Stimulated activated CD8-positive, alpha-beta memory T cell treated with anti-CD3 and anti-CD28 coated beads, Interleukin-2, amount 100 ng/mL, for 1 hour (primary cell): ENCODE measurements at places on chromosomes 5 and 9.

- DNase-seq, result no peak
Measured at GRCh38 chr5:15020736-15021135, 149.2 kb upstream of the ANKH start.

DNA sequence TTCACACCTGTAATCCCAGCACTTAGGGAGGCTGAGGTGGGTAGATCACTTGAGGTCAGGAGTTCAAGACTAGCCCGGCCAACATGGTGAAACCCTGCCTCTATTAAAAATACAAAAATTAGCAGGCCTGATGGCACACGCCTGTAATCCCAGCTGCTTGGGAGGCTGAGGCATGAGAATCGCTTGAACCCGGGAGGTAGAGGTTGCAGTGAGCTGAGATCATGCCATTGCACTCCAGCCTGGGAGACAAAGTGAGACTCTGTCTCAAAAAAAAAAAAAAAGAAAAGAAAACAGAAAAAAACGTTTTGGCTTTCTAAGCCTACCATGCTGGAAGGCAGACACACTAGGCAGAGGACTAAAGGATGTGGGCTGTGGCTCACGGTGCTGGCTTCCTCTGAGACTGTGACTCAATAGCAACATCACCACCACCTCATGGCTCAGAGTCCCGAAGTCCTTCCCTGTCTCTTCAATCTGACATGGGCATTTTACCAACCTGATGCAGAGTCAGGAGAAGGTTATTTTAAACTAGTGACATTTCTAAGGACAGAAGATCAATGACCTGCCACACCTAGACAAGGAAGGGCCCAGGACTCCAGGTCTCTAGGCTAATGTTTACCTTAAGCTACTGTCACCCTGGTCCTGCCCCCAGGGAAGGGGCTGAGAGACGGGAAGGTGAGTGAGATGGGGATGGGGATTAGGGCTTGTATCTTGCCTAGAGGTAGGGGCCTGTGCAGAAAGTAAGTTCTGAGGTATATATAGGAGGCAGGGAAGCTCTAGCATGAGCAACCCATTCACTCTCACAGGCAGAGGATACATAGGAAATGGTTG, 3.7 kb downstream of the ECSCR start:
- peak; percentile 53 for DNase-seq

- no peak for DNase-seq
Measured at GRCh38 chr9:115207003-115207836, 89.3 kb upstream of the TNC start.

DNA sequence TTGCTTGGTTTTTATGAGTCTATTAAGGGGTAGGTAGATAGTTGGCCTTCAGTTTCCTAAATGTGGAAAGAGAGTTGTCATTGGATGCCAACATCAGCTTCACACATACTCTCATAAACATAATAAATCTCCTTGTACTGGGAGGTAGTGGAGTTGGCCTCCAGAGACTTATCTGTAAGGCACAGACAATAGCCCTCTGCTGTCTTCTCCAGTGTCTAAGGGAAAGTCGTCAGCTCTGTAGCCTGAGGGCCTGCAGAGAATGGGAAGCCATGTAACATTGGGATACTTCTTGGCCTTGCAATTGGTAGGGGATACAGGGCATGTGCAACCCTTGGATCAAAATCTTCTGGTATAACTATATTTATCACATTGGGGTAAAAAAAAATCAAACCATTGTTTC, 331.9 kb upstream of the KLF9 start:
- DNase-seq, result no peak

GRCh38 chr5:139636207-139636792, 11.8 kb upstream of the CXXC5 start:
- DNase-seq, result no peak

DNA sequence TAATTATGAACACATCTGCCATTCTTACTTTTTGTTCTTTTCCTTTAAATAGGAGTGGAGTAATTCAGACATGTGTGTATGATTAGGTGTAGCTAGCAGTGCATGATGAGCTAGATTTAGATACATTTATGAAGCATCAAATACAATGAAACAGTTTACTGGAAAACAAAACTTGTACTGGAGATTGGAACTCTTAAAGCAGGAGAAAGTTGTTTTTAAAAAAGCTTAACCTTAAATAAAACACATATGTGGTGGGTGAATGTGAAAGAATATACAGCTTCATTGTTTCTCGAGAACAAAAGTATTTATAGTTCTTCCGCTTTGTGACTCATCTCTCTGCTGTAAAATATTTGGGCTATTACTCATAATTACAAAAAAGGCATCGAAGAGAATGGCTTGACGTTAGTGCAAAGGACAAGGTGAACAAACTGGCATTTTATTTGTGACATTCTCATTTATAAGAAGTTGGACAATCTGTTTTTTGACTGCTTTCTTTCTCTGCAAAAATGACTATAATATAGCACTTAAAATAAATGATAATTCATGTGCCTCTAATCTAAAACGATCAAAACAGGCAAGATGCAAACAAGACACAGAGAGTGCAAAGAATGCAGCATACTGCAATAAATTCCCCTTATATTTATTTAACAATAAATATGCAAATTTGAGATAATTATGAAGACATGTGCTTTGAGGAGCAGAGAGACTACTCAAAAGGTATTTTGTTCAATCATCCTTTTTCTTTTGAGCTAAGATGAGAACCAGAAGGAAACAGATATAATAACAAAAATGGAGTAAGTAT, 478.8 kb downstream of the CETN3 start:
- no peak for DNase-seq

DNA sequence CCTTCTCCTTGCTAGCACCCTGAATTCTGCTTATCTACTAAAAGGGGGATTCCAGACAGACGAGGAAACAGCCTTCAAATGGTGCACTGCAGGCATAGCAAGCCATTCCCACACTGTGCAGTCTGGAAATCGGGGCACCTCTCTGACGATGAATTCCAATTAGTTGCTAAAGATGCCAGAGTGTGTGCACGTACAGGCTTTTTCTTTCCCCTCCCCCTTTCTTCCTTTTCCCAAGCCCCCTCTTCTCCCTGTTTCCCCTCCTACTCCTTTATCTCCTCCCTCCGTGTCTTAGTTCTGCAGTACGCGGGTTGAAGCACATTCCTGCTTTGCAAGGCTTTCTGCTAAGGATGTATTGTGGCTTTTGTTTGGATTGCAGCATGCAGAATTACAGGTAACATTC, at the start of gene GPR21:
GPR21 (plus strand) TSS at position 316 of the 400 bp plus-strand sequence. CDS start 900 bp downstream, outside the sequence.
- DNase-seq, result no peak

DNA sequence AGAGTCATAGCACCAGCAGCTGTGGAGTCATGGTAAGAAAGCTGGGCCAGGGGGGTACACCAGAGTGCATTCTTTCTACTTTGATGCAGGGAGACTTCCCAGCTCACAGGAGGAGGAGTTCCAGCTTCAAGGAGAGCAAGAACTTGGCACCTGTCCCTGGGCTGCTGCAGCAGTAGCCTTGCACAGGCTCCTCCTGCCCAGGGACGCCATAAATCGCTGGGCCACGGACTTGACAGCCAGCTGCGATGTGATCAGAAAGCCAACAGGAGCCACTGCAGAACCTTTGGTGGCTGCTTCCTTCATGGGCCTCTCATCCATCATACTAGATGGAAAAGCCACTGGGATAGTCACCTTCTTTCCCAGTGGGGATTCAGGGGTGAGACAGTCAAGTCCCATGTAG, 234.7 kb downstream of the NMUR2 start:
- no peak for DNase-seq

DNA sequence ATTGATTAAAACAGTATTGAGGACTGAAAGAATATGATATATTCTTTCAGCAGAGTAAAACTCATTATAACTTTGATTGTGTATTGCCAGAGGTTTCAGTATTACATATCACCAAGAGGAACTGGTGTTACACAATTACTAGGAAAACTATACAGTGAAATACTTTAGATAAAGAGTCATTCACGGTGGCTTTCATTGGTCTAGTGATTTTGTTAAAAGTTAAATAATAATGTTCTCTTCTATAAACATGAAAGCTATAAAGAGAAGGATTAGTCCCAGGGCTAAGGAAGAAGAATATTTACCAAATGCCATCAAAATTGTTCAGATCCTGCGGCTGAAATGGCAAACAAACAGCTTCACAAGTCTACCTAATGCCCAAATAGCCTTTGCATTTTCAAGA, 306.2 kb downstream of the SEMA5A start:
- DNase-seq, result no peak

DNA sequence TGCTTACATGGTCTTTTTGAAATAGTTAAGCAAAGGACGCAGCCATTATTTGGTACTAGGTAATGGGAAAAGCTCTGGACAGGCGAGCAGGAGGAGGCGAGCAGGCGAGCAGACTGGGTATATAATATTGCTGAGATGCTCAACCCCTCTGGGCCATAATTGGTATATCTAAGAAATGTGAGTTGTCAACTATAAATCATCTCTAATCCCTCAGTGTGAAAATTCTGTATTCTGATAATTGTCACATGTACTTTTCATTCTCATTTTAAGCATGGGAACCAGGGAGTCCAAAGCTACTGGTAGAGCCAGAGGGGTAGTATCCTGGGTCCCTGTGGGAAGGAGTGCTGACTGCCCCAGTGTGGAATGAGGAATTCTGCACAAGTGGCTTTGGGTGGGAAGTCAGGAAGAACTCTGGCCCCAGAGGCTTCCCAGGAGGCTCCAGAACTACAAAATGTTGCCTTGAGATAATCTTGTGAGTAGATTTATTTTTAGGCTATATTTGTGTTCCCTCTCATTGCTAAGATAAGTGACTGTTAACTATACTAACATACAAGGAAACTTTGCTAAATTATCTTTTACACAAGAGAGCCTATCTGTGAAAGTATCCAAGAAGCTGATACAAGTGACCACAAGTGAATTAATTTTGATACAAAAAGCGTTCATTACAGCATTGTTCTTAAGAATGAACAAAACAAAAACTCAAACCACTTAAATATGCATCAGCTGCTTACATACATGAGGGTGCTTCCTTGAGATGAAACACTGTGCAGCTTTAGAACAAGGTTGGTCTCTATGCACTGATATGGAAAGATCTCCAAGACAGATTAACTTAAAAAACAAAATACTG, 70.5 kb upstream of the TNFAIP8 start:
- DNase-seq, result no peak

DNA sequence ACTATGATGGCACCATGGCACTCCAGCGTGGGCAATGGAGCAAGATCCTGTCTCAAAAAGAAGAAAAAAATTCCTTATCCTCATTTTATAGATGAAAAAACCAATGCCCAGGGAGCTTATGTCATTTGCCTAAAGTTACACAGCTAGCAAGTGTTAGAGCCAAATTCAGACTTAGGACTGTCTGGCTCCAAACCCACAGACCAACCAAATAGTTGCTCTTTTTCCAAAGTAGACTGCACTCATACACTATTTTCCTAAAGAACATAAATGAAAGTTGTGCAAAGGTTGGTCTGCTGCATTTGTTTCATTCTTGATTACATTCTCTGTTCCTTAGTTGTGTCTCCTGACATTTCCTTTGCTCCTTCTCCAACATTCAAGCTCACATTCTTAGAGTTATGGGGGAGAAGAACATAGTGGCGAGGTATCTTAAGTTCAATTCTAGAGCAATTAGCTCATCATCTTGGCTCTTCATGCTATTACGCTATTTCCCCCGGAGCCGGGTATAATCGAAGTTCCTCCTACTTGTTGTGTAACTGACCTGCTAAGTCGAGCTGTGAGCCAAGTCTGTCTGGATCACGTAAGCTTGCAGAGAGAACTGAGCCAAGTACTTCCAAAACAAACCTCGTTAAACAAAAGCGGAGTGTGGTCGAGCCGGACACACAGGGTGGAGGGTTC, 138.3 kb downstream of the RFK start:
- DNase-seq, result no peak

DNA sequence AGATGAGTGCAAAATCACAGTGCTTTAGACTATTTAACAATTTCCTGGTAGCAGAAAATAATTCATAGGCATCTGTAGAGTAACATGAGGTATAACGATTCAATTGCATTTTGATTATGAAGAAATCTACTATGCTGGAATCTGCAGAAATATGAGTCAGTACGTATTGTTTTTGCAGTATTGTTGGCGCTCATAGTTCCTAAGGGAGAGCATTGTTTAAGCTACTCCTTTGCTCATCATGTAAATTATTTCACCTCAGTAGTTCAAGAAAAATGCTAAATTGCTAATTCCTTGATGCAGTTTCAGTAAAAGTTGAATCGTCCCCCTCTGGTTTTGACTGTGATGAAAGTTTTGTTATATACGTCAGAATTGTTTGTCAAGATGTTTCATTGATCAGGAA, 458.4 kb downstream of the HINT1 start:
- no peak for DNase-seq

DNA sequence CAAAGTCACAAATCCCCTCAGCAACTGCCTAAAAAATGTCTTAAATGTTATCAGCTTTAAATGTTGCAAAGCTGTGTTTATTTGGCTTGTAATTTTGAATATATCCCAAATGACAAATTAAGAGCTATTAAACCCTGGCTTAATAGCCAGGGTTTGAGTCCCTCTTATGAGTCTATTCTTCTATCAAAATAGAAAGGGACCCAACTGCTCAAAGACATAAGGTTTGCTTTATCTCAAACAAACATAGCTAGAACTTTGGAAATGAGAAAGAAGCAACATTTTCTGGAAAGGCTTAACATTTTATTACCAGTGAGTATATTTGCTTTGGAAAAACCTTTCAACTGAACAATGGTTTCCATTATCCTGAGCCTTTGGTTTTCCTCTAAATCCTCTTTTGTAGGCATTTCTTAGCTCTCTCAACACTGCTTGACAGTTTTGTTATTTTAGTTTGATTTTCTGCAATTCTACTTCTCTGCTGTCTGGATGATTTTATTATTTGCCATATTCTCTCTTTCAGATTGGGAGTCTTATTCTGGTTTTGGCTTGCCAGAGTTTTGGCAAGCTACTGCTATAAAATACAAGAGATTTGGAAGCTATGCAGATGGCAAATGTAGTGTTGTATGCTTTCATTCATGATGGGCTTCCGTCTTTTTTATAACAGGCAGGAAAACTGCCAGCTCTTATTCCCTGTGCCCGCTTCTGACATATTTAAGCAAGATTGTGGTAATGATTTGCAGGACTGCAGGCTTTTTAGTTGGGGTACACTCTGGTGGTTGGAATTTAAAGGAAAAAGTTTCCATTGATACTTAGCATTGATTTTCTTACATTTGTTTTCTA, 734.9 kb downstream of the DTWD2 start:
- DNase-seq, result no peak

DNA sequence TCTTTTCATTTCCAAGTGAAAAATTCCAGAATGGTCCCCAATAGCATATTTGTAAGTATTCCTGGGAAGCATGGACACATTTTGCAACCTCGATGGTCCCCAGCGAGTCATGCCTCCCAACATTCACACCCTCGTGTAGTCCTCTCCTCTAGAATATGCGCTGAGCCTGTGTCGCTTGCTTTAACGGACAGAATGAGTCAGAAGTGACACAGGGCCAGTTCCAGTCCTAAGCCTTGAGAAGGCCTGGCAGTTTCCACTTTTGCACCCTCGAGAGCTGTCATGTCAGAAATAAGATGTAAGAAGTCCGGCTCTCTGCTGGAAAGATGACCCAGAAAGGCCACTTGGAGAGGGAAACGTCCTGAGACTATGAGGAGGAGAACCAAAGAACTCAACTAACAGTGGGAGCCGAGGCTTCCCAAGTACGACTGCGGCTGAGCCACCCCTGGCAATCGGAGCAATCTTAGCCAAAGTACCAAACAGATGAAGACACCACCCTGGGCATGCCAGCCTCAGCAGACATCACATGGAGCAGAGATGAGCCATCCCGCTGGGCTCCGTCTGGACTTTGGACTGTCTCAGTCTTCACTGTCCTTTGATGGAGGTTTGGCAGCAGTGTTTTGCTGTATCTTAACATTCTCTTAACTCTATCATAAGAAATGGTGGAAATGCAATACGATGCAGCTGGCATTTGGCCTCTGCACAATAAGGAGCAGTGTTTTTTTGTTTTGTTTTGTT, 42.6 kb upstream of the GFPT2 start:
- no peak for DNase-seq

- DNase-seq, result no peak
Measured at GRCh38 chr5:32713361-32713769, 2.2 kb downstream of the NPR3 start.

- no peak for DNase-seq
Measured at GRCh38 chr5:52419357-52419756, 368.4 kb upstream of the ITGA1 start.
